ENCODE measurements at places on chromosomes 5 and 9.

DNA sequence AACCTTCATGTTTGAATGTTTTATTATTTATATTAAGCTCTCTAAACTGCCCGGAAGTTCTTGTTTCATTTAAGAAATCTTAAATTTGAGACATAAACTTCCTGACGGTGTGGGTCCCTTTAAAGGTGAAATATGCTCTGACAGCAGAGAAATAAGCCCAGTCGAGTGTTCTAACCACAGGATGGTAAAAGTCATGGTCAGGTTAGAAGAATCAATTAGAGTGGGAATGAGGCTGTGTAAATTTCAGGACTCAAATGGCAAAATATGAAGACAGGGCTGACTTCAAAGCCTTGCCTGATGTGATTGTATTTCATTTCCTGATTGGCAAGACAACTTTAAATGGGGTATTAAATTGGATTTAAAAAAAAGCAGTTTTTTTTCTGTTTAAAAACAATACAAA is 432.9 kb upstream of the BRINP1 start:
- no peak for DNase-seq

DNA sequence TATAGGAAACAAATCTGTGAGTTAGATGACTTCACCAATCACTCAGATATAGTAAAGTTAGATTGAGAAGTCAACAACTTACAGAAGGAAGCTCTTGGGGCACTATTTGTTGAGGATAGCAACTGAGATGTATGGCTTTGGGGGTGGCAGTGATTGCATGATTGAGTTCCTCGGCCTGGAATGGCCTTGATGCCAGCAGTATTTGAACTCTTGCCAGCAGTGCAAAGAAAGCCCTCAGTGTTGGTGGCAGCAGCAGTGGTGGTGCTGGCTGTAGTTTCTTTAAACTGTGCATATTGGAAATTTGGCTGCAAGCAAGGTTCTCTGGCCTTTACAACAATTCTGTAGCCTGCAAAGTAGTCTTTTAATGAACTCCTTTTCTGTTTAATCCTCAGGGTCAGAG is 41.4 kb upstream of the PJA2 start:
- DNase-seq: no peak

- no peak for DNase-seq
Observed at GRCh38 chr9:111828193-111828592, 33.5 kb upstream of the SHOC1 start.

GRCh38 chr9:76810377-76810957 is 46.2 kb downstream of the PCA3 start:
- DNase-seq: peak; percentile 37

DNA sequence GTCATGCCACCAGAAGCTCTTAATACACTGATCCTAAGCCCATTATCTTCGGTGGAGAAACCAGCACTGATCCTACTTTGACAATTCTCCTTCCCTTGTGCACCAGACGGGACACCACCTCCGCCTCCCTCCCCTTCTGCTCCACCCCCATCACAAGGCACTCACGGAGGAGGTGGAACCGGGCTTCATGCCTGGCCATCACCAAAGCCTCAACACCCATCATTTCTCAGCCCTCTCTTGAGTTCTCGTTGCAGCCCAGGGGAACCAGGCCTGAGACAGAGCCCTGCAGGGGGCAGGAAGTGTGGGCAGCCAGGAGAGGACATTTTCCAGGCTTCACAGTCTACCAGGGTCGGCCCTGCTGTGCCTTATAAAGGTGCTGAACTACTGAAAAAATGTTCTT is 160.5 kb downstream of the GOLPH3 start:
- DNase-seq: no peak

DNA sequence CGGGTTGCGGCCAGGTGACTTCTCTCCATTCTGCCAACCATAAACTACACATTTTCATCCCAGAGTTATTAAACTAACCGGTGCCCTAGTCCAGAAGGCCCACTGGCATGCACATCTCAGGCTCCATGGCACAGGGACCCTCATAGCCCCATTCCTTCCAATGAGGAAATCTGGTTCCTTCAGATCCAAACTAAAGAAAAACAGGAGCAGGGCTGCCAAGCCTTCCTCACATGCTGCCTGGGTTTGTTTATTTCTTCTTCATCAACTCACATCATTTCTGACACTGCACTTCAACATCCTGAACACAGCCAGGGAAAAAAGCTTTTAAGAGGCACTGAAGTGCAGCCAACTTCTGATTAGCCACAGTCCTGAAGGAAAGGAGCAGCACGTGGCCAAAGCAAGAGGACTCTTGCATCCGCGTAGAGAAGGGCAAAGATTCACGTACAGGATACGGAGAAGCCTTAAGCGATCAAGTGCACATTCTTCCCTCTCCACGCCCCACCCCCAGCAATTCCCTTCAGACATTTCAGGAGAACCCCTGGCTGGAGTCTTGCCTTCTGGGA is 22.5 kb downstream of the LHFPL2 start:
- DNase-seq: no peak

DNA sequence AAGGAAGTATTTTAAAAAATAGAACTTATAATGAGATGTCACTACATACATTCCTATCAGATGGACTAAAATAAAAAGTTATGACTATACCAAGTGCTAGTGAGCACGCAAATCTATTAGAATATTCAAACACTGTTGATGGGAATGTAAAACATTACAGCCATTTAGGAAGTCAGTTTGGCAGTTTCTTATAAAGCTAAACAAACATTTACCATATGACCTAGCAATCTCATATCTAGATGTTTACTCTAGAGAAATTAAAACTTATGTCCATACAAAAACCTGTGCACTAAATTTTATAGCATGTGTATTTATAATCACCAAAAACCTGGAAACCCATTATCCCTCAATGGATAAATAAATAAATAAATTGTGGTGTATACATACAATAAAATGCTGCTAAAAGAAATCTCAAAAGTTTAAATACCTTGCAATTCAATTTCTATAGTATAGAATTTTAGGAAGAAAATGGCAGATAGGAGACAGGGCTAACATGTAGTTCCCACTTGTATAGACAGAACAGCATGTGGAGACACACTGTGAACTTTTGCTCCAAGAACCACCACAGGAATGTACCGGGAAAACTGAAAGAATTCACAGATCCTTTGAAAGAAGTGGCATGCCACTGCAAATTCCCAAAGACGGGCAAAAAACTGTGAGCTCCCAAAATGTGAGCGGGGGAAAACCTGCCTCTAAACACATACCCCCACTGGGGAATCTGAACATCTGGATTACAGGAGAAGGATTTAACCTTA is 174.6 kb upstream of the SPEF2 start:
- DNase-seq: no peak

- DNase-seq: no peak
Observed at GRCh38 chr9:84567805-84568204, 101.7 kb upstream of the NTRK2 start.

- DNase-seq: no peak
Observed at GRCh38 chr9:110728058-110728457, 59.5 kb downstream of the MUSK start.

DNA sequence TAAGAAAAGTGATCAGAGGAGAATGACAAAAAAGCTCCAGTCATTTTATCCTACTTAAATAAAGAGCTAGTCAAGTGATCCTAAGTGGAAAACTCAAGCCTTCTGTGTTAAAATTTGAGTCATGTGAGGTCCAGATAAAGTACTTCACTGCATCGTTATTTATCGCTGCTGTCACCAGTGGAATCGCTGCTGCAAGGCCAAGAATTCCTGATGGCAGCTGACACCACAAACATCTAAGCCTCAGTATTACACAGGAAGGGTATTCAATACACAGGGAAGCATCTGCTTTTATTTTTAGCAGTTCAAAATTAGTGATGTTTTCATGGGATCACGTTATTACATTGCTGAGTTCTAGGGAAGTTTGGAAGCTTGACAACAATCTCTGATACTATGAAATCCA is 190.3 kb downstream of the GOLPH3 start:
- DNase-seq: no peak

- no peak for DNase-seq
Observed at GRCh38 chr9:19481971-19482404, 73.2 kb downstream of the ACER2 start.

DNA sequence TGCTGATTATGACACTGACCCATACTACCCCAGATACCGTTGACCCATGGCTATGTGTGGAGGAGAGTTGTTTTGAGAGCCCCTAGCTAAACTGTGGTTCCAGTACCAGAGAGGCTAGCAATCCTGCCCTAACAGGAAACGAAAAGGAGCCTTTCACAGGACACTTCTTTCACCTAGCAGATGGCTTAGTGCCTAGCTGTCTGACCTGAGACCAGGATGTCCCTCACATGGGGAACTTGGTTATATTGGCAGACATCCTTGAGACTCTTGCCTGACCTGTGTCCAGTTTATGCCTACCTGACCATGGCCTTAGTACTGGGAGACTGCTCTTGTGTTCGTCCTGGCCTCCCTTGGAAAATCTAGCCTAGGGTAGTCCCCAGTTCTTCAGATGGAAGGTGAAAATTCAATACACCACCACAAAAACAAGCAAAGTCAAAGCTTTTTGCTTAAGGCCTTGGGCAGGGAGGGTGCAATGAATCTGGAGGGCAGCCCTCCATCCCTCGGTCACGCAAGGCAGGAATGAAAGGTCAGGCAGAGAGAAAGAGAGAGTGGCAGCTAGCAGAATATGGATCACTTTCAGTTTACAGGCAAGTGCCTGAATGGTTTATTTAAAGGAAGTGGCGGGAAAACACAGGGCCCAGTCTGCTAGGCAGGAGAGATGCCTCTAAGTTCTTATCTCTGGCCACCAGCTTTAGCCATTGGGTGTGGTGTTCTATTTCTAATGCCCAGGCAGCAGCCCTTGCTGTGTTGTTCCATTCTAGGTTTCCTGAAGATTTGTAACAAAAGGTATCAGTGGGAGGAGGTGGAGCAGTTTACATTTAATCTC is 16.4 kb upstream of the ZNF474 start:
- no peak for DNase-seq

DNA sequence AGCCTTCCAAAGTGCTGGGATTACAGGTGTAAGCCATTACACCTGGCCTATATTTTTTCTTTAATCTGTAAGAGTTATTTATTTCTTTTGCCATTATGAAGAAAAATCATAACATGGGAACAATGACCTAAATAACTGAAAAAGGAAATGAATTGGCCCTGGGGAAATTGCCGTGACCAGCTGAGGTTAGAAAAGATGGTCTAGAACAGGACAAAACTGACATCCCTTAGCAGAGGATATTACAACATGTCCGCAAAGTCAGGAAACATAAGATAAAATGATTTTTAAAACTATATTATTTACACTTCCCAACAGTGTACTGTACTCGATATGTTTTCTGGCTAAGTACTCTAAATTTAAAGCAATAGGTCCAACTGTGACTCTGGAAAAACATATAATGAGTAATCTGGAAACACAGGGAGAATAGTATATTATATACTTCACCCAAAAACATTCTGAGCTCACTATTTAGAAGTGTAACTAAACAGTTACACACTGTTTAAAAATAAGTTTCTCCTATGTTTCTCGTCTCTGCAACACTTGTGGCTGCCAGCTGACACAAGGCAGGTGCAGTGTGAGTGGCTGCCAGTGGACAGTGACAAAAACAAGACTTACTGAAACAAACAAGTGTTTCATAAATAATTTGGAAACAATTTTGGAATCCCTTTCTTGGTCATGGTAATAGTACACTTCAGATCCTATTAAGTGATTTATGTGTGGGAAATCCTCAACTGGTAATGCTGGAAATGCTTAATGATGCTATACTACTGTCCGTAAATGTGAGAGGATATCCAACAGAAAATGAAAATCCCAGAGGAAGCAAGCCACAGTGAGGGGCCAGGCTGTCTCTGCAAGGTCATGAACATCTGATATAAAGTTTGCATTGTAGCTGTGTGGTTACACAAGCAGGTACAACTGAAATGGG is 69.1 kb downstream of the C9orf85 start:
- no peak for DNase-seq

DNA sequence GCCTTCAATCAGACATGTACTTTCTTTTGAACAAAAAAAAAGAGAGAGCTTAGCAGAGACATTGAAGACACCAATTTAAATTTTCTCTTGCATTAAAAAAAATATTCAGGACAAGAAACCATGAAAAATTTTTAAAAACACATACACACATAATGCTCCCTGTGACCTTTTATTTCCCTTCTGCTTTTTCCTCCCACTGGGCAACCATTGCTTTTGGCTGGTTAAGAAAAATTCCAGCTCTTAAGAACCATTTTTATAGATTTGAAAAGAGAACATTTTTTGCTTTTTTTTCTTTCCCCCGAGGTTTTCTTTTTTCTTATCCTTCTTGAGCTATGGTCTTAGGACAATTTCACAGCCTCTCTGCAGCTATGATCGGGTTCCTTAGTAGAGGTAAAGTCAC is 6.1 kb upstream of the HMHB1 start:
- no peak for DNase-seq

DNA sequence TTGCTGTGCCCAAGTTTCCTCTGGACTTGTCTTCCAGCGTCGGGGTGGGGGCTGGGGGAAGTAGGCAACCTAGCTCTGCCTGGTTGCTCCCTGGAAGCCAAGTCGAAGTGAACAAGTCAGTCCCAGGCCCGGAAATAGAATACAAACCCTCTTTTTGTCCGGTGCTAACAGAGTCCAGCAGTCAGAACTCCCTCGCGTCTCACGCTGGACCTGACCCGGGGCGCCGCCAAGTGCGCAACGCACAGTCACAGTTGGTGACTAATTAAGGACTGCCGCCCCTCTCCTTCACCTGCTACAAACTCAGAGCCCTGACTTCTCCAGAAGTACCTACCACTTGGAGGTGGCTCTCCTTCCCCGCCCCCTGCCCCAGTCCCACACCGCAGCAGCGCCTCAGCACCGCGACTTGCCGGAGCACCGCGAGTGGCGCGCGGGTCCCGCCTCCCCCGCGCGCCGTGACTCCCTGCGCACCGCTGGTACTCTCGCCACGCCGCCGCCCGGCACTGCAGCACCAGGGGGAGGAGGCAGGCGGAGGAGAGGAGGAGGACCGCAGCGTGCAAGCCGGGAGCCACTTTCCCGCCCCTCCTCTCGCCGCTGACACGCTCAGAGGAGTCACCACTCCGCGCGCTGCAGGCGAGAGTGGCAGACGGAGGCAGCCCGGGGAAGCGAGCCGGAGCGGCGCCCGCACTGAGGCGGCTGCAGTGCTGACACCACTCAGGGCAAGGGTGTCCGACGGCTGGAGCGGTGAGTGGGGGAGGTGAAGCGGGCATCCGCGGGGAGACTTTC is at the start of gene SV2C:
Gene SV2C, plus strand, starts transcription at position 612 of the 783 bp plus-strand sequence. CDS start 48,368 bp downstream, outside the sequence.
- DNase-seq: no peak

GRCh38 chr5:176661676-176662075 is 14.4 kb downstream of the TSPAN17 start:
- DNase-seq: no peak

DNA sequence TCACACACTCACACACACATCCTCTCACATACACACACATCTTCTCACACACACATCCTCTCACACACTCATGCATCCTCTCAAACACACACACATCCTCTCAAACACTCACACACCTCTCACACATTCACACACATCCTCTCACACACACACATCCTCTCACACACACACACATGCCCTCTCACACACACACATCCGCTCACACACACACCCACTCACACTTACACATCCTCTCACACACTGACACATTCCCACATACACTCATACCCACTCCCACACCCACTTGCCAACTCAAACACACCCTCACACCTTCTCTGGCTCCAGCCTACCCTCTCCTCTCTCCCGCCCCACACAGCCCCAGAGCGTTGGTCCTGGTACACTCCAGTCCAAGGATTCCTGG is 127.9 kb upstream of the SLC30A5 start:
- no peak for DNase-seq
